ENCODE measurements at places on chromosomes 4 and X.

GRCh38 chr4:140084385-140084784, 69.6 kb downstream of the MAML3 start:
- DNase-seq, result no peak

DNA sequence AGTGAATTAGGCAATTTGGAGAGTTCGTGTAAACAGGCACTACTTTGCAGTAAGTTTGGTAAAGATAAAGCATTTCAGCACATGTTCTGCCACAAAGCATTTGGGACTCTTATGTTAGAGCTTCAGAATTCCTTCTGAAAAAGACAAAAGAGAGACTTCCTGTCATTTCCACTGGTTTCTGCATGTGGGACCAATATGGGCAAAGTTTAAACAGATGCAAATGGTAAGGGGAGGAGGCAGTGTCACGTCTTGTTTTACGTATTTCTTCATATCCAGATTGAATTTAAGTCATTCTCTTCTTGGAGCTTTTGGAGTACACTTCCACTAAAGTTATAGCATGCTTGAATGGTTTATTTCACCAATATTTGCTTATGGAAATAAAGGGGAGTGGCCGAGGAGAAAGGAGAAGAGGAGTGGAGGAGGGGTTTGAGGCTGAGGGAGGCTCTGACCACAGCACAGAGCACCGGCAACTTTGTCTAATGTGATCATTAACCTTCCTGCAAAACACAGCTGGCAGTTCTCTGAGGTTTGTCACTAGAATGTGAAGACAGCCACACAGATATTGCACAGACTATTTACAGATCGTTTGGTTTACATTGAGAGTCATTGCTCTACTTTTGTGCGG, at the start of gene APELA:
APELA (plus strand) TSS at position 479 of the 625 bp plus-strand sequence. CDS start 154 bp downstream, outside the sequence.
- no peak for DNase-seq

GRCh38 chr4:38273407-38273806, 313.2 kb downstream of the PTTG2 start:
- DNase-seq, result no peak

GRCh38 chr4:130210864-130211263, 1114.9 kb downstream of the C4orf33 start:
- DNase-seq, result no peak

DNA sequence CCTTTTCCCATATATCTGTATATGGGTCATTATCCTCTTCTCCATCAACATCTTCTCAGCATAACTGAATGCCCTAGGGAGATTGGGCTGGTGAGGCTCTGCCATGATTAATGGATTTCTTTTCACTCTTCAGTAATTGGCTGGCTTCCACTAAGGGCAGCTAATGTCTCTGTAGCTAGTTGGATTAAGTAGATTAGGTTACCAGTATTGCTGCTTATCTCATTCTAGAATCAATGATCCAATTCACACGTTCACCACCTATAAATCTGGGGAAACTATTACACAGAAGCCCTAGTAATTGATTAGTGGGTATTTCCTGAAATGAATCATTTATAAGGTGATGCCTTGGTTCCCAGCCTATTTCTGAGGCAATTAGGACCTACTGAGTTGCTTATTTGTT, 94.8 kb downstream of the KDR start:
- DNase-seq, result no peak

DNA sequence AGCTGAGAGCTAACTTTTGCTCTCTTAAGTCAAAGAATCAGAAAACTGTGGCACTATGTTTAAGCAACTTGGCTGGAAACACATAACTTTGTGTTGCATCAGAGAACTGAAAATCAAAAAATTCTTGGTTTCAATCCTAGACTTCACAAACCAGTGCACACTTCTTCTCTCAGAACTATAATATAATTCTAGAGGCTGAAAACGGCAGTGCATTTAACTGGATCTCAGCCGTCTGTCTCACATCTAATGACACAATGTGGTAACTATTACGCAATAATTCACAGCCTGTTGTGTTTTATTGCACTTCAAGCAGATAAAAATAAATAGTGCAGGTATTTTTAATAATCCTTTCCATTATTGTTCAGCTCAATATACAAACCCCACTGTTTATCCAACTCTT, 260.6 kb upstream of the DIAPH2 start:
- no peak for DNase-seq

DNA sequence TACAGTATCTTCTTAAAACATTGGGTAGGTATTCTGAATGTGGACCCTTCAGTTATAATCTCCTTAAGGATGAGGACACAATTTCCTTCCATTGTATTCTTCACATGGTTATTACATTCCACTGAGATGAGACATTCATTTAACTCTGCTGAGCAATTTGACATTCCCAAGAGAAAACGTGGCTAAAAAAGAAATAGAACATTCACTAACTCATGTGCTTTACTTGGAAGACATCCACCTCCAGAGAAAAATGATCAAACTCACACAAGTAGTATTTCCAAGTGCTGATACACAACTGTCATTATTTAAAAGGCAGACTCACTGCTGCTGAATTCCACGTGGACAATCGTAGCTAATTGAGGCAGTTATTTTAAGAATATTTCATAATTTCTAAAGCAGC, 227.9 kb upstream of the ANKRD50 start:
- no peak for DNase-seq

- no peak for DNase-seq
Observed at GRCh38 chrX:108412783-108413182, 25.4 kb downstream of the COL4A6 start.

GRCh38 chr4:141028024-141028529, 105.2 kb downstream of the RNF150 start:
- no peak for DNase-seq

DNA sequence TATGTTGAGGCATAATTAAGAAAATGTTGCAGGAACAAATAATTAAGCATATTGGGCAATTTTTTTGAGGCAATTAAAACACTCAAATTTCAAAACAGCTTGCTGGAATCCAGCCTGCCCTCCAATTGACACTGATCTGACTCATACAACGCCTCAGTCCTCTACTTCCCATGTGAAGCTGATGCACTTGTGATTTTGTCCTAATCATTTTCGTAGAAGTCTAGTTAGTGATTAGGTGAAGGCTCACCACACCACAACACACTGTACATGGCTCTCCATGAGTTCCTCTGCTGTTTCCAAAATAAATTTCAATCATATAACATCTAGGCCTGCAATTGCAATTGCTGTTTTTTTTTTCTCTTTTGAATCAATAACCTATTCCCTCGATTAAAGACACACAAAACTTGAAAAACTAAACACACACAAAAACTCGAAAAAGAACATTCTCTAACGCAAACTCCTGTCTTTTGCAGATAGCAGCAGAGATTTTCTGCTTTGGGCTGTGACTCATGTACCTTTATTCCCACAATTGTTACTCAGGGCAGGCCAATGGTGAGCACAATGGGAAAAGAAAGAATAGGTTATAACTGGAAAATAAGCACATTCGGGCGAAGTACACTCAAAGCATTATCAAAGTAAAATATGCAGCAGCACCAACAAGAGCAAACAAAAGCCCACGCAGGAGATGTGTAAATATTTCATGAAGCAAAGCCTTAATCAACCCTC, 1.7 kb downstream of the GPRIN3 start:
- DNase-seq, result no peak

GRCh38 chr4:86483773-86484172, 110.3 kb upstream of the PTPN13 start:
- DNase-seq, result no peak

DNA sequence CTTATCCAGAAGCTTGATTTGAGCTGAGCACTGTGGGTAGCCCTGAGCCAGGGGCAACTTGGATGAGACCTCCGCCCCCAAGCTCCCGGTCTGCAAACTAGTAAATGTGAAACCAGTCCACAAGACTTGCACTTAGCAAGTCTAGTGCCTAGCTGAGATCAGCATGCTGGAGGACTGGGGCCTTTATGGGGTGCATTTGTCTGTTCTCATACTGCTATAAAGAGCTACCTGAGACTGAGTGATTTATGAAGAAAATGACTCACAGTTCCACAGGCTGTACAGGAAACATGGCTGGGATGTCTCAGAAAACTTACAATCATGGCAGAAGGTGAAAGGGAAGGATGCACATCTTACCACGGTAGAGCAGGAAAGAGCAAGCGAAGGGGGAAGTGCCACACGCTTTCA, 42.1 kb upstream of the HOPX start:
- no peak for DNase-seq

- no peak for DNase-seq
Observed at GRCh38 chr4:141913928-141914327, 277.5 kb downstream of the IL15 start.

DNA sequence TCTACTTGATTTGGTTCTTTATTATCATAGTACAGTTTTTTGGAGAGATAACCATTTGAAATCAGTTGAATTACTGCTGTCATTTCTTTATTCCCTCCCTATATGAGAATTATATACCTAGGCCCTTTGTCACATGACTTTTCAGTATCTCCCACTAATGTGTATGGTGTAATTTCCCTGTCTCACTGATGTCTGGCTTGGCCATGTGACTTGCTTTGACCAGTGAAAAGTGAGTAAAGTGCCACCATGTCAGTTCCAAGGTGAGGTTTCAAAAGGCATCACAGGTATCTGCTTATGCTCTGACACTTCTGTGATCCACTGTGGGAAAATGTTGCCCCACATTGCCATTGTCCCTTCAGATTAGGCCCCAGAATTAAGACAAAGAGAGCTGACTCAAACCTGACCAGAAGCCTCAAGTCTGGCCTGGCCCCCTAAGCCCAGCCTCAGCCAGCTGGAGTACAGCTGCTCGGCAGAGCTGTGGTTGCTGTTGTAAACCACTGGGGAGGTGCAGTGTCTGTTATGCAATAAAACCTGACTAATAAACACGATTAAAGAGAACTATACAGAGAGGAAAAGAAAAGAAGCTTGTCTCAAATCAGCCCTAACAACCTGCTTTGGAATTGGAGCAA, 27.5 kb downstream of the SETD7 start:
- no peak for DNase-seq

DNA sequence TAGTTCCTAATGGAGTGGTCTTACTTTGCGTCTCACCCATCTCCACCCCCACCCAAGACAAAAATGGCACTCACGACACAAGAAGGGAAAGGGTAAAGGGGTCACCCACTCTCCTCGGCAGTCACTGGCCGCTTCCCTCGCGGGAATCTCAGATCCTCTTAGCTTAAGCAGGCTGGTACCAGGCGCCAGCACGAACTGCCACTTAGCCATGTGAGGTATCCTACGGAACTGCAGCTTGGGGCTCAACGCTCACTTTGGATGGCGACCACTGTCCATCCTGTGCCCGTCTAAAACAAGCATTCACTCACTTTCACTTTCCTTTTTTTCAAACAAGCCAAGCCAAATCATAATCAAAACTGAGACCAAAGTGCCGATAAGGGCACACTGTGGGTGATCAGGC, 14.6 kb upstream of the MAGIX start:
- no peak for DNase-seq

GRCh38 chrX:74383611-74384010, 37.7 kb upstream of the SLC16A2 start:
- DNase-seq, result no peak

GRCh38 chr4:54423066-54423465, 194.0 kb downstream of the PDGFRA start:
- no peak for DNase-seq

GRCh38 chr4:100014616-100015015, 64.5 kb upstream of the H2AZ1 start:
- no peak for DNase-seq

- DNase-seq, result no peak
Observed at GRCh38 chrX:113966791-113967190, 617.1 kb upstream of the HTR2C start.

DNA sequence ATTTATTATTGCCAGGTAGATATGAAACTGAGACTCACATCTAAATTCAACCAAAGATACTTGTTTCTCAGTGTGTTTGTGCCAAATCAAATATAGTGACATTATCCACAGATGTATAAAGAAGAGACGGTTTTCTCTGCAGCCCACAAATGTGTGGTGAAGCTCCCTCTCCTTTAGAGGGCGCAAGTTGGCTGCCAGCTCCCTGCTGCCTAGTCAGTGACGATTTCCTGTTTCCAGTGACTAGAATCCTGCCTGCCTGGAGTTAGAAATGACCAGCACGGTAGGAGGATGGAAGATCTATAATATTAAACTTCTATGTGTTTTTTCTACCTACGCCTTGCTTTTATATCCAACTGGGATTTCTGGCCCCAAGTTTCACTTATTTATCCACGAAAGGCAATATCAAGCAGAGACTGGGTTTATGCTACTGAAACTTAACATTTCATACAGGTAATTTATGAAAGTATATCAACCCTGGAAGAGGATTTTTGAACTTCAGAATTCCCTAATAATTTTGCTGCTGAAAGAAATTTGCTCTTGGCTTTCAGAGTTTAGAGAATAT, 1793.7 kb upstream of the TENM3 start:
- DNase-seq, result no peak

GRCh38 chr4:92381616-92382015, 77.8 kb downstream of the GRID2 start:
- no peak for DNase-seq

DNA sequence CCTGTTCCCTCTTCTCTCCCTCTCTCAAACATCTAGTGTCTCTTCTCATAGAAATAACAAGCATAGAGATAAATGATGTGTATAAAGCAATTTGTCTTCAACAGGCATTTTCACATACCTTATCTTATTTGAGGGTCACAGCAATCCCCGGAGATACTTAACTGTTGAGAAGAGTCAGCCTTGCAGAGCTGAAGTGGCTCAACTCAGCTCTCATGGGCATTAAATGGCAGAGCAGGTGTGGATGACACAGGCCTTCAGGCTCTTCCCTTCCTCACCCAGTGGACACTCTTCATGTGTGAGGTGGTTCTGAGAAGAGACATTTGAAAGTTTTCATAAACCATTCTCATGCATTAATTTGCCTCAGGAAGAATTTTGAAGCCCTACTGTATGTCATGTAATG, 134.2 kb downstream of the AFF2 start:
- DNase-seq, result no peak

DNA sequence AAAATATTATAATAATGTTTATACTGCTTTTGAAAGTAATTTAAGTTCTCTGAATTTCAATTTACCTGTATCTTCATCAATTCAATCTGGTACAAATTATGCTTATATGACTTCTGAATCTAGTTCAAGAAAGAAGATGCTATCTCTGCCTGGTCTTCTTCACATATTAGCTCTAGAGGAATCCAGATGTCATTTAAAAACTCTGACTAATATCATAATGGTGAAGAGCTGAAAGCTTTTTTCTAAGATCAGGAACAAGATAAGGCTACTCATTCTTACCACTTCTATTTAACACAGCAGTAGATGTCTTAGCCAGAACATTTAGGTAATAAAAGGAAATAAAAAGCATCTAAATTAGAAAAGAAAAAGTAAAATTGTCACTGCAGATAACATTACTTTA, 636.1 kb downstream of the ARAP2 start:
- no peak for DNase-seq

- DNase-seq, result no peak
Observed at GRCh38 chrX:42696536-42697124, 81.3 kb downstream of the PPP1R2C start.

DNA sequence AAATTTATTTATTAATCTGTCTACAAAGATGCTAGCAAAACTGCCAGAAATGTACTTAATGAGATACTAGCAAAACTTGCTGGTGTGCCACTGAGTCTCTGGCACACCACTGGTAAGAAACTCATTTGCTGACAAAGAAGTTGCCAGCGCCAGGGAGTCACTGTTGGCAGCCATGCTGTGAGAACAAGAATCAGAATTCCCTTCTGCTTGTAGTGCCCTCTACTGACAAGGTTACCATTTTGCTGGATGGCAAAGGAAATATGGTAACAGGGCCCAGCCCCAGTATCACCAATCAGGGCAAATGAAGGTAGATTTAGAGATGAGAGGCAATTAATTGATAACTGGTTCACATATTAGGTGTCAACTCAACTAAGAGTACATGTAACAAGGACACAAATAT, 750.1 kb upstream of the ADGRL3 start:
- DNase-seq, result no peak

GRCh38 chr4:154366956-154367355, 124.6 kb downstream of the DCHS2 start:
- DNase-seq, result no peak
